ENCODE measurements at places on chromosomes 16 and 17.

DNA sequence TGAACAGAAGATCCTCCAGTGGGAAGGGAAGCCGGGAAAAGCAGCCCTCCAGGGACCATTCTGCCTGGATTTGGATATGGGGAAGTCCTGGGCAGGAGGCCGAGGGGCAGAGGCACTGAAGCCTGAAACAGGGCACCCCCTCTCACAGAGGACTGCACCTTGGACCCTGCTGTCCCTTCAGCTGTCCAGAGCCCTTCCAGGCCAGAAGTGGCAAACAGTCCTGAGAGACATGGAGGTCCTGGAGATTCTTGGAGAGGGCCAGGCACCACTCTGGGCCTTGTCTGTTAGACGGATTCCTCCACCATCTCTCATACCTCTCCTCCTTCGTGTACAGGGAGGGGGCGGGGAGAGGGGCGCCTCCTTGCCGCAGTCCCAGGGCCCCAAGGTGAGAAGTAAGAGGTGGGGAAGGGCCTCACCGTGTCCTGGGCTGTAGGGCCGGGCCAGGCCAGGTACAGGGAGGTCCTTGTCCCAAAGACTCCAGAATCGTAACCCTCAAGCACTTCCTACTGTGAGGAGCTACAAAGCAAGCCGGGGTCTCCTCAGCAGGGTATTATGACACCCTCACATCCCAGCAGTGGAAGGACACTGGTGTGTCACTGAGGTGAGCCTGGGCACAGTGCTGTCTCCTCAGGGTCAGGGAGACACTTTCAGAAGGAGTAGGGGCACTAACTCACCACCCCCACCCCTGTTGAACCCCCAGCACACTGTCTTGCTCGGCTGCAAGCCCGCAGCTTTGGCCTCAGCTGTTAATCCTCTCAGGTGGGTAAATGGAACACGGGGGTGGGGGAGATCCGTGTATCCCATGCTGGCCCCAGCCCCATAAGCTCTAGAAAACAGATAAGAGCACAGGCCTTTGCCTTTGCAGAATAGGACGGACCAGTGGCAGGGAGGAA lies 16.6 kb upstream of the TBX2 start:
- no peak for DNase-seq

DNA sequence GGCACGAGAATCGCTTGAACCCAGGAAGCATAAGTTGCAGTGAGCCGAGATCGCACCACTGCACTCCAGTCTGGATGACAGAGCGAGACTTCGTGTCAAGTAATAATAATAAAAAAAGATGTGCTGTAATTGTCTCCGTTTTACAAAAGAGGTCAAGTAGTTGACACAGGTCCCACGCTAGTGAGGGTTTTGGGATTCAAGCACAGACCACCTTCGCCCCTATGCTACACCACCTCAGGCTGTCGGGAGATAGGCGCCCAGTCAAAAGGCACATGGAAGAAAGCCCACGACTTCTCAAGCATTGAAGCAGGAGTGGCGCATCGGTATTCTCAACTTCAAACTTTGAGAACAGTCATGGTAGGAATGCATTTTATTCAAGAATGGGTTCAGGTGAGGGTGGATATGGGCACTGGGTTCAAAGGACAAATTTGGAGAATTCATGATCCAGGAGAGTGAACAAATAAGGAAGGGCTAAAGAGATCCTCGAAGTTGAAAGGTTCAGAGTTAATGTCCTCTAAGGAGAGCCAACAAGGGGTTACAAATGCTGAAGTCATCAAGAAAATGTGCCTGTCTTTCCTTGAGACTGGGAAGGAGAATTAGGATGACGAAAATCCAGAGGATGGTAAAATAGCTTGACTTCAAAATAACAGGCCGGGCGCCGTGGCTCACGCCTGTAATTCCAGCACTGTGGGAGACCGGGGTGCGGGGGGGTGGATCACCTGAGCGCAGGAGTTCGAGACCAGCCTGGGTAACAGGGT lies 1.4 kb upstream of the AMZ2 start:
- no peak for DNase-seq

GRCh38 chr16:84937196-84938005 lies 73.9 kb downstream of the ZDHHC7 start:
- no peak for DNase-seq

DNA sequence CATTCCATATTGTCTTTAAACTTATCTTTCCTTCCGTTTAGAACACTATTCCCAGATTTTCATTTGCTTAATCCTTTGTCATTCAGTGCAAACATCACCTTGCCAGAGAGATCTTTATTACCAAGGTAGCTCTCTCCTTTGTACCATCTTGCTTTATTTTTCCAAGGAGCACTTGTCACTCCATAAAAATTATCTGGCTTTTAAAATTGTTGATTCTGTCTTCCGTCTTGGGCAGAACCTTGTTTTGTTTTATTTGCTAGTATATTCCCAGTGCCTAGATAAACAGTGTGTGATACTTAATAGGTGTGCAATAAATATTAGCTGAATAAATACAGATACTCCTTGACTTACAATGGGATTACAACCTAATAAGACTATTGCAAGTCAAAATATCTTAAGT lies 327.7 kb downstream of the UTP18 start:
- no peak for DNase-seq

DNA sequence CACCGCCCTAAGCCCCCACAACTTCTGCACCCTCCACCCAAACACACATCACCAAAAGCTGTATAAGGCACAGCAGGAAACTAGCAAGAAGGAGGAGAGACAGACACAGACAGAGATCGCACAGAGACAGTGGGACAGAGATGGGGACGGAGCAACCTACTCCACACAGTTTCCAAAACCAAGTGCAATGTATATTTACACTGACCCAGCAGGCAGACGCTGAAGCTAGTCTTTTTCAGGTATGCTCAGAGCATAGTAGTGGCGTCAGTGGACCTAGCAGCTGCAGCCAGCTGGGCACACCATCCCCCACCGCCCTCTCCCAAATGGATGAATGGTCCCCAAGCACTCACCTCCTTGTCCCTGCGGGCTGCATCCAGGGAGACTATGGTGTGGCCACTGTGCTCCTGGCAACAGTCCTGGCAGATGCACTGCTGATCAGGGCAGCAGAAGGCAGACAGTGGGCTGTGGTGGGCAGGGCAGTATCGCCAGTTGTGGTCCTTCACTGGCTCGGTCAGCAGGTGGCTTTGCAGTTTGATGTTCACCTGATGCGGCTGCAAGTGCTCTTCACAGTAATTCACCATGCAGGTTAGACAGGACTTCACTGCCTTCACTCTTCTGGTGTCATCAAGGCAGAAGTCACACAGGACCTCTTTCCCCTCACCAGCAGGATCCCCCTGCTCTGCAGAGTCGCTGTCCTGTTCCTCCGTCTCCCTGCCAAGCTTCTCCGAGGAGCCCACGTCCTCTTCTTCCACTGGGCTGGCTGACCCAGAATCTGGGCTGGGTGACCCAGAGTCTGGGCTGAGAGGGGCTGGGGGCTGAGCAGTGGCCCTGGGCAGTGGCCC lies 31.5 kb upstream of the FBXW10B start:
- no peak for DNase-seq

DNA sequence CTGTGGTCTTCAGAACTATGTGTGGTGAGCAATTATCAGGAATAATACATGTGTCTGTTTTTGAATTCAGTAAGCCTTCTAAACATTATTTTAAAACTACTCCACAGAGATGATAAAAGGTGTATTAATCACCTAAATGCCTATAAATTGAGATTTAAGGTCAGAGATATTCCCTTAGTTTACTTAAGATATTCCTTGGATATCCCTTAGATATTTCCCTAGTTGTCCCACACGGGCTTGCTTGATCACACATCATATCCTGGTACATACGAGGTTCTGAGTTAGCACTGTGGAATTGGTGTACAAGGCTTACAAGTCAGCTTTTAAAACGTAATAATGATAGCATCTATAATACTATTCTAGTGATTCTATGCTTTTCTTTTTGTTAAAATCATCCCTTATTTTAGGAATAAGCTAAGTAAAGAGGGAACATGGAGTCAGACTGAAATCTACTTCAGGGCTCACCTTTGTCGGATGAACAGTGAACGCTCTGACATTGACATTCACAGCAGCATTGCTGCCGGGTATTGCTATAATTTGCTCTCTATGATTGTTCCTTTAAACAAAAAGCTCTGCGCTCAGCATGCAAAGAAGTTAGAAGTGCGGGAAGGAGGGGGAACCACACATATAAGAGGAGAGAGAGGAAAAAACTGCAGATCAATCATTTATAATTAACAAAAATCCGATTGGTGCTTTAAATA lies 136.5 kb downstream of the SKAP1 start:
- no peak for DNase-seq
